ENCODE measurements at places on chromosomes 7 and 10.

DNA sequence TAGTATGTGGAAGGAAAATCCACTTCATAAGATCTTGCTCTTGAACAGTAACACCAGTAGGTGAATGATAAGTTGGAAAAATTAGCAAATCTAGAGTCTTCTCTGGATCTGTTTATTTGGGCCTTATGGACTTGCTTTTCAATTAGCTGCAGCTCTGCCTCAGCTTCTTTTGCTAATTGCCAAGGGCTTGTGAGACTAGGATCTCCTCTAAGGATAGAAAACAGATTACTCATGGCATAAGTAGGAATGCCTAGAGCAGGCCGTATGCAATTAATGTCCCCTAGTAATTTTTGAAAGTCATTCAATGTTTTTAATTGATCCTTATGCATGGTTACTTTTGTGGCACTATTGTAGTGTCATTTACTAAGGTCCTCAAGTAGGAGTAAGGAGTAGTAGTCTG lies 36.5 kb upstream of the DDX50 start:
- no peak for DNase-seq

- no peak for DNase-seq
Measured at GRCh38 chr7:135240441-135240840, 6.8 kb downstream of the STRA8 start.

DNA sequence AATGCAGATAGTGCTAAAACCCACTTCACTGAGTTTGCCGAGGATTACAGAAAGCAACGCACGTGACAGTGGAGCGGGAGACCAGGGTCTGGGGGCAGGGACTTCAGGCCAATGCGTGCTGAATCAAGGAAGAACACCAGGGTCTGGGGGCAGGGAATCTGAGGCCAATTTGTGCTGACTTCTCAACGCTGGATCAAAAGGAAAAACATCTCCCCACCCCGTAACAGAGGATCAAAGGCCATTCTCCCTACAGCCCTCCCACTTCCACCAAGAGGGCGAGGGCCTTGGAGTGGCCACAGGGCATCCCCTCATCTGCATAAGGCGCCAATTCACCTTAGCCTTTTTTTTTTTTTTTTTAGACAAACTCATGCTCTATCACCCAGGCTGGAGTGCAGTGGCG lies 22.3 kb upstream of the BNIP3 start:
- no peak for DNase-seq

DNA sequence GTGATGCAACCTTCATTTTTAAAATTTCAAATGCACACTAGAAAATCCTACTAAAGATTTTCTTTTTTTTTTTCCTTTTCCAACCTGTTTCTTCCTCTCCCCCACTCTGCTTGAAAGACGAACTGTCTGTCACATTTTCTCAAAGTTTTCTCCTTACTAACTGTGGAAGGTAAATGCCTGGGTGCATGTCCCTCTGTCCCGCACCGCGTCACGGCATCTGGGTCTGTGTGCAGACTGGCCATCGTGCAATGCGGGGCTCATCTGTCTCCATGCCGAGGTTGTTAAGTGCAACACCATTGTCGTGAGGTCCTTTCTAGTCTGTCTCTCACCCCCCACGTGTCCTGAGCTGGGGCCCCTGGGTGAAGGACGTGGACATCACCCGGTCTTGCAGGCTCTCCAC lies 28.4 kb downstream of the PFKFB3 start:
- DNase-seq: no peak

GRCh38 chr10:120818301-120818700 lies 32.9 kb upstream of the WDR11 start:
- DNase-seq: no peak

DNA sequence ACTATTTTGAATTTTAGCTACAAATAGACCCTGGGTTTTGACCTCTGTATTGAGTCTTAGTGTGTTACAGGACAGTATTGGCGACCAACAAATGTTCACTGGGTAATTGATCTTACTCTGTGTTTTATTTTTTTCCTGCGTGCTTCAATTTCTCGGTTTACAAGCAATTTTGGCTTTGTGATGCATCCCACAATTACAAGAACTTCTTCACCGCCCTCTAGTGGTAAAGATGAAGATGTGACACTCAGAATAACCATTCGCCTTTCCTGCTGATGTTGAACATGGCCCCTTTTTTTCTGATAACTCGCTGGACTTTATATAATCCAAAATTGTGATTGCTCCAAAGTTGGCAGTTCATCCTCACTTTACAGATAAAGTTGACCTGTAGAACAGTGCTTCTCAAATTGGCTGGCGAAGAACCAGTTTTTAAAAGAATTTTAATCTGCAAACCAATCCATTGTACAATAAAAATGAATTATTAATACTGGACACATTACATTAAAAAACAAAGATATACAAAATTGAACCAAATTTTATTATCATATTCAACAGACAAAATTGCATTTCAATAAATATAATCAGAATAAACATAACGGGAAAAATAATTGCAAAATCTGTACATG lies 20.2 kb upstream of the SMC3 start:
- no peak for DNase-seq

All from stimulated activated CD4-positive, alpha-beta T cell treated with anti-CD3 and anti-CD28 coated beads, Interleukin-4, amount 100 ng/mL, for 48 hours (primary cell).